Bronchial smooth muscle cell (primary cell): ENCODE measurements at places on chromosomes 1 and 21. TPM values are rescaled to one million over a fixed set of nuclear protein-coding genes. Genes with fewer than 3 reads are reported as not detected.

Gene CTH
- 1.3 and 1.7 TPM in 2 replicates for total RNA-seq

Gene LORICRIN
- not detected in 2 replicates for total RNA-seq

Gene LAMC1
- total RNA-seq, result 542 and 655 TPM in 2 replicates

Gene RORC
- not detected in 2 replicates for total RNA-seq

Gene COL9A2
- total RNA-seq, result 2.5 and 4.3 TPM in 2 replicates

Gene LDLRAP1
- total RNA-seq, result 6.6 and 8.2 TPM in 2 replicates

Gene SLC16A4
- 47.1 and 119 TPM in 2 replicates for total RNA-seq

Gene CFAP126
- total RNA-seq, result not detected in 2 replicates

Gene AGMAT
- total RNA-seq, result 0.26 and 0.79 TPM in 2 replicates

Gene FAM163A
- total RNA-seq, result not detected in 2 replicates

Gene LCE2A
- total RNA-seq, result not detected in 2 replicates

Gene ADGRB2
- total RNA-seq, result 6.9 and 10.6 TPM in 2 replicates

Gene NUP133
- 22.0 and 27.3 TPM in 2 replicates for total RNA-seq

Gene FMO2
- total RNA-seq, result 1.3 and 2.5 TPM in 2 replicates

Gene OLFM3
- not detected in 2 replicates for total RNA-seq

Gene KIF26B
- 0.26 and 1.3 TPM in 2 replicates for total RNA-seq

Gene DNAH14
- 12.4 and 15.6 TPM in 2 replicates for total RNA-seq

Gene RGS18
- 0.16 TPM in 1 of 2 replicates, not detected in the other for total RNA-seq

Gene DSCAM
- under 0.01 TPM in 2 replicates for total RNA-seq

Gene NUDT4B
- 5.5 and 5.7 TPM in 2 replicates for total RNA-seq

Gene DNAI4
- 8.4 and 10.8 TPM in 2 replicates for total RNA-seq

Gene B3GALT2
- 0.32 TPM in 1 of 2 replicates, not detected in the other for total RNA-seq

Gene KCNA3
- 0.16 and 0.26 TPM in 2 replicates for total RNA-seq

Gene ADAM30
- total RNA-seq, result not detected in 2 replicates

Gene PDPN
- total RNA-seq, result 0.86 and 1.1 TPM in 2 replicates

Gene TNN
- total RNA-seq, result not detected in 2 replicates

Gene MCOLN2
- 0.26 and 3.0 TPM in 2 replicates for total RNA-seq

Gene ADGRL4
- total RNA-seq, result 0.77 and 8.2 TPM in 2 replicates

Gene RAP1GAP
- total RNA-seq, result under 0.01 and 0.16 TPM in 2 replicates

Gene SMPDL3B
- not detected in 2 replicates for total RNA-seq

Gene FAM167B
- 0.34 and 0.47 TPM in 2 replicates for total RNA-seq

Gene CACNA1S
- total RNA-seq, result not detected in 2 replicates

Gene MAP3K7CL
- 1.1 and 3.0 TPM in 2 replicates for total RNA-seq

Gene TMEM125
- not detected in 2 replicates for total RNA-seq

Gene CFAP141
- total RNA-seq, result not detected in 2 replicates

Gene FCGR2B
- not detected in 2 replicates for total RNA-seq

Gene HPCAL4
- total RNA-seq, result under 0.01 TPM in 1 of 2 replicates, not detected in the other

Gene CCDC185
- not detected in 2 replicates for total RNA-seq

Gene CYP4A11
- not detected in 2 replicates for total RNA-seq

Gene FCAMR
- total RNA-seq, result under 0.01 TPM in 1 of 2 replicates, not detected in the other

Gene B4GALT3
- 9.9 and 11.3 TPM in 2 replicates for total RNA-seq

Gene NUAK2
- 0.43 and 1.3 TPM in 2 replicates for total RNA-seq

Gene CCDC17
- total RNA-seq, result 0.77 and 0.79 TPM in 2 replicates

Gene LEFTY1
- total RNA-seq, result 0.16 TPM in 1 of 2 replicates, not detected in the other

Gene KIAA0319L
- 26.3 and 31.1 TPM in 2 replicates for total RNA-seq

Gene OR2L13
- total RNA-seq, result not detected in 2 replicates
